T-helper 17 cell (primary cell): ENCODE measurements at places on chromosomes 6 and 20.
A peak's percentile ranks its signal among the peaks of the same experiment; 100 is the strongest.

DNA sequence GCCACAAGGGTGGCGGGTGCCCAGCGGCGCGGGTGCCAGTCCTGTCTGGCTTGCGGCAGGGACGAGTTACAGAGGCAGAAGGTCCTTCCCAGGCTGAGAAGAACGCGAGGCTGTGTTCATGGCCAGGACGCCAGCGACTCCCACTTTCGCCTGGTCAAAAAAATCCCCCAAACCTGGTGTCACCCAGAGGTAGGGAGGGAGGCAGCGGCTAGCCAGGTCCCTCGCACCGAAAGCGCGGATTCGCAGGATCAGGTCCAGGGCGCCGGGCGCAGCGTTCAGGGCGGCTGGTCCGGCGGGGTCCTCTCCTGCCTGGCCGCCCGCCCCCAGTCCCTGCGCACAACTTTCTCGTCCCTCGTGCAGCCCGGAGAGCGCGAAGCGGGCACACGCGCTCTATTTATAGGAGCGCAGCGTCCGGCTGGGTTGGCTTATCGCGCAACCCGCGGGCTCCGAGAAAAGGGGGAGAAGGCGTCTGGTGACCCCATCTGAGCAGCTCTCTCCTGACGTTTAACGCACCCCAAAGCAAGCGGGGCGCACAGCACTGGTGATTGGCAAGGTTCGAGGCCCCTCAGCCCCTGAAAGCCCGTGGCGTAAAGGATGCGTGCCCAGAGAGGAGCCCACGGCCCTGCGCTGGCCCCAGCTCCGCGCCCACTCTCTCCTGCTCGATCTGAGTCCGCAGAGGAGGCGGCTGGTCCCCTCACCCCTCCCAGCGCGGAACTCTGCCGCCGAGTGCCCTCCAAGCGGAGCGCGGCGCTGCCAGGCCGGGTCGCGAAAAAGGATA is 519 bp downstream of the CBLN4 start:
- DNase-seq = no peak

- no peak for DNase-seq
Measured at GRCh38 chr6:142440600-142441293, 138.9 kb downstream of the ADGRG6 start.

- DNase-seq = no peak
Measured at GRCh38 chr20:54139188-54139587, 34.6 kb downstream of the CYP24A1 start.

DNA sequence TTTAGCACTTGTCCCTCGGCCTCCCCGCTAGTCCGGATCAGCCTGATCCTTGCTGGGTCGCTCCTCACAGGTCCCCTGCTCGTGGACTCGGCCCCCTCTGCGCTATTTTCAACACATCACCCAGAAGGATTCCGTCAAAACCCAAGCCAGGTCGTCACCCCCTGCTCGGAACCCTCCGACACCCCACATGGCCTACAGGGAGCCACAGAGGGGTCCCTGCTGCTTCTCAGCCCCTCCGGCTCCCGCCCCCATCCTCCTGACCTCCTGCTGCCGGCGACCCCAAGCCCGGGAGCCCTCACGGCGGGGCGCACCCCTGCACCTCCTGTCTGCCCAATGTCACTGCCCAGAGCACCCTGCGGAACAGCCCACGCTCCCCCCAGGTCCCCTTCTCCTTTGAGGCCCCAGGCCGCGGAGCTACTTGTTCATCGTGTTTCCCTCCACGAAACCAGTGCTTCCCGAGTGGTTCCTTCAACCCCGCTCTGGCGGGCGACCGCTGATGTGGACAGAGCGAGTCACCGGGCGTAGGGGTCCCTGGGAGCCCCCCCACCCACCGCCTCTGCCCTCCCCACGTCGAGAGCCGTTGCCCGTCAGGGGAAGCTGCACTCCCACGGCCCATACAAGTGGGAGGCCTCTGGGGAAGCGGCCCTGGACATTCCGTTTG is 638 bp upstream of the MYL9 start:
- DNase-seq = no peak

- no peak for DNase-seq
Measured at GRCh38 chr20:56975838-56976237, 290.6 kb downstream of the BMP7 start.

DNA sequence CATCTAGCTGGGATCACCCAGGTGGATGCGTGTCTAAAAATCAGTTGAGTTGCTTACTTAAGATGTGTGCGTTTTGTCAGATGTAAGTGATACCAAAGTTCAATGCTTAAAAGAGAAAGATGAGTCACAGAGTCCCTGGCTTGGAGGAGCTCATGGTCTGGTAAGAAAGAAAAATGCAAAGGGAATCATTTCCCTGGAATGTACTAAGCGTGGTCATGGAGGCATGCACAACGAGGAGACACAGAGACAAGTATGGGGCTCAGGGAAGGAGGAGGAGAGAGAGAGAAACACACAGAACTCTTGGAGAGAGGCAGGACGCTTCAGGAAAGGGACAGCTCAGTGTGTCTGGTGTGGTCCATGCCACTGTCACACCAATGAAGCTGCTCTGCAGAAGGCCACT is 186.9 kb upstream of the GMDS start:
- DNase-seq = no peak

DNA sequence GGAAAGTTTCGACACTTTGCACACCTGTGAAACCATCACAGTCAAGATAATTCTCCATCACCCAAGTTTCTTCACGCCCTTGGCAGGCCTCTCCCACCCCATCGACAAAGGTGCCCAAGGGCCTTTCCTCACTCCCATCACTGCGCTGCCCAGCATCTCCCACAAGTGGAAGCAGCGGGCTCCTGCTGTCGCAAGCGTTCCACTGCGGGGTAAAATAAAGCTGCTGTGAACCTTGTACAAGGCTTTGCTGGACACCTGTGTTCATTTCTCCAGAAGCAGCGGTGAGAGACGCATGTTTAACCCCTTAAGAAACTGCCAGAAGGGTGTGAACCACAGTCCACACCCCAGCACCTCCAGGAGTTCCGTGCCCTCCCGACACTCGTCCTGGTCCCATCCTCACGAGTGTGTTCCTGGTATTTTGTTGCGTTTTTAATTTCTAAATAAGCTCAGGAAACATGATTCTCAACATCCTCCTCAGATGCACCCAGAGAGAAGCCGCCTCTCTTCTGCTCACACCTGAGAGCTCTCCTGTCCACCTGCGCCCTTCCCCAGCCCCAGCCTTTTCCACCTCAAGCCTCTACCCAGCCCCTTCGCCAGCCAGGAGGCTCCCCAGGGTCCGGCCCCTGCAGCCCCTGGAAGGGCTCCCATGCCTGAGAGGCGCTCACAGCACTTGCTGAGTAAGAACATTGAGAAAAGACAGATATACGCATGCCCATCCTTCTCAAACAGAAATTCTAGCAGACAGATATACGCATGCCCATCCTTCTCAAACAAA is 97.5 kb downstream of the TAF4 start:
- no peak for DNase-seq

DNA sequence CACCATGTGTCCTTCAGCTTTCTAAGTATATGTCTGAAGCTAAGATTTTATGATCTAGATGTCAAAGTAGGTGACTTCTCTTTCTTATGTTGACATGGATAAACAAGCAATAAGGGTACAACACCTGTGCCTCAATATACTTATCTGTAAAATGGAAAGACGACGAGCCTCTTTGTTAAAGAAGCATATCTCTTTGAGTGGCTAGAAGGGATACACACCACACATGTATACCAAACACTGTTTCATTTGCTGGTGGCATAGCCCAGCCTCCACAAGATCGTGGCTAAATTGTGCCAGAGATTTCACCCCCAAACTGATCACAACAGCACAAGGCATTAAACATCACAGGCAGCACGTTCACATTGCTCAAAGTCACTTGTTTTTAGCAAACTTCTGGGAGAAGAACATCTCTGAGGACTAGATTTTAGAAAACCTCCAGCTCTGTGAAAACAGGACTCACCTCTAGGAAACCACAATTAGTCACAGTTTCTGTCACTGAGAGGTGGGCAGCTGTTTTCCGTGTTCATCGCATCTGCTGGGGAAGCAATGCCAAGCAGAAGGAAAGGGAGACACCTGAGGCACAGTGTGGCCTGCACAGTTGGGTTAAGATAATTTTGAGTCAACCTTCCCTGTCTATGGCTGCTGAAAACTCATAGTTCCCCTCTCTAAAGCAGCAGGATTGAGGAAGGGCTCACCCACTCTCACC is 263.0 kb upstream of the PLCB4 start:
- DNase-seq = no peak

- no peak for DNase-seq
Measured at GRCh38 chr6:152386131-152386530, 251.0 kb downstream of the SYNE1 start.

- peak; percentile 92 for DNase-seq
Measured at GRCh38 chr20:63553251-63553932, 567 bp upstream of the FNDC11 start.

DNA sequence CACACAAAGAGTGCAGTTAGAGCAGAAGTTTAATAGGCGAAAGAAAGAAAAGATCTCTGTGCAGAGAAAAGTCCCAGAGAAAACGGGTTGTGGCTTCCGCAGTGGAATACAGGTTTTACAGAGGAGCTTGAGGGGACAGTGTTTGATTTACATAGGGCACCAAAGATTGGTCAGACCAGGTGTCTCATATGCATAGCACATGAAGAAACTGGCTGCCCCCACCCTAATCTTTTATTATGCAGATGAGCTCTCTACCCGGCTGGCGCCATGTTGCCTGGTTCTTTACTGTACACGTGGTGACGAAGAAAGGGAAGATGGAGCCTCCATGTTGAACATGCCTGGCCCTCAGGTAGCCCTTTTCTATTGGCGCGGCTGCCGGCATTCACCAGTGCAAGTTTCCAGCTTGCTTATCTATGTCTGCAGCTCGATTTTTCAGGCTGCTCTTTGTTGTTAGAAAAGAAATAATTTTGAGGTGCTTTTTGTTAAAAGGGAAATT is 47.4 kb downstream of the SLC35B3 start:
- no peak for DNase-seq

DNA sequence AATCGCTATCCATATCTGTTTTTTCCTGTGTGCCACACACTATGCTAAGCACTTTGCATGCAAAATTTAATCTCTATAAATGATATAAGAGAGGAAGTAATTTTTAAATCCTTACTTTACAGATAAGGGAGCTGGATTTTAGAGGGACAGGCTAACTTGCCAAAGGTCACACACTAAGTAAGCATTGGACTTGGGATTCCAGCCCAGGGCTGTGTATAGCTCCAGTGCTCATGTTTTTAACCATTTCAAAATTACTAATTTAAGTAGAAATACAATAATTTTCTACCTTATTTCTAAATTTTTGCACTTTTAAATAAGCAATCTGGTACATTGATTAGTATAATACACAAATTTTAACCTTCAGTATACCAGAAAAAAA is 144.6 kb downstream of the UST start:
- no peak for DNase-seq

GRCh38 chr20:58064411-58065010 is 163.9 kb downstream of the ANKRD60 start:
- DNase-seq = no peak

GRCh38 chr6:37182736-37183590 is 13.0 kb downstream of the PIM1 start:
- DNase-seq = peak; percentile 15

DNA sequence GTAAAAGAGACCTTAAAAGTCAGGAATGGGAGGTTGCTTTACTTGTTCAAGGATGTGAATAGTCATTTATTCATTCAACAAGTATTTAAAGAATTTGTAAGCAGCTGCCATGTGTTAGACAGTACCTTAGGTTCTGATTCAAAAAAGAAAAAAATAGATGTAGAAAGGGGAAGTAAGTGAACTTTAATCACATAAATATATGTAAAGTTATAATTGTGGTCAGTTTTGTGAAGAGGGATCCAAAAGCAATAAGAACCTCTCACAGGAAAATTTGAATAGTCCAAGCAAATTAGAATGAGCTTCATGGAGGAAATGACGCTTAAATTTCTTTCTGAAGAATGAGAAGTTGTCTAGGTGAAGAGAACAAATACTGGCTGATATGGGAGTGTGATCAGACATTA is 596.1 kb upstream of the CITED2 start:
- DNase-seq = no peak

- no peak for DNase-seq
Measured at GRCh38 chr6:48222241-48222640, 111.2 kb upstream of the PTCHD4 start.

DNA sequence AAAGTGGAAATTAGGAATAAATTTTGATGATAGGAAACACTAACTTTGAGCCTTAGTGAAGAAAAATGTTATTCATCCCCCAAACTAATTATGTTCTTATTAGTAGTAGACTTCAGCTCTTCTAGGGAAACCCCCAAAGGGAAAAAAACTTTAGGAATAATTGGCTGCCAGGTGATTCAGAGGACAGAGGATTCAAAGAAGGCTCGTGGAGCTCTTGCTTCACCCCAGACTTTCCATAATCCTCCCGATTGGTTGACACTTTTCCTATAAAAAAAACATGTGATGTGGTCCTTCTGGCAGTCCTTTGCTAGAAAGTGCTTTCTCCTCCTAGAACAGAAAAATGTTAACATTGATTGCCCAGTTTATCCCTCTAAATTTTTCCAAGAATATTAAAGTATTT is 5.6 kb upstream of the CCDC170 start:
- DNase-seq = no peak

DNA sequence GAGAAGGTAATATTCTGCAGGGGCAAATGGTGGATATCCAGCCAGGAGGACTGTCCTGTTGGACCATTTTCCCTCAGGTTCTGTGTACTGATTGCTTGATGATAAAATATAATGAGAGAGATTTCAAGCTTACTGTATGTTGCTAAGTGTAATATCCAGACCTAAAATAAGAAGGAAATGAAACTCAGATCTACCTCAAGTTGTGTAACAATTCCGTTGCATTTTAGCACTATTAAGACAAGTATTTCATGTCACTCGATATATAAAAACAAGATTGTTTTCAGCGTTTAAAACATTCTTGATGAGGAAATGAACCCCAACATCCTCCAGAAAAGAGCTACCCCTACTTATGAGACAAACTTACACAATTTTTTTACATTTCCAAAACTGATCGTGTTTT is 57.2 kb downstream of the RGS17 start:
- no peak for DNase-seq

DNA sequence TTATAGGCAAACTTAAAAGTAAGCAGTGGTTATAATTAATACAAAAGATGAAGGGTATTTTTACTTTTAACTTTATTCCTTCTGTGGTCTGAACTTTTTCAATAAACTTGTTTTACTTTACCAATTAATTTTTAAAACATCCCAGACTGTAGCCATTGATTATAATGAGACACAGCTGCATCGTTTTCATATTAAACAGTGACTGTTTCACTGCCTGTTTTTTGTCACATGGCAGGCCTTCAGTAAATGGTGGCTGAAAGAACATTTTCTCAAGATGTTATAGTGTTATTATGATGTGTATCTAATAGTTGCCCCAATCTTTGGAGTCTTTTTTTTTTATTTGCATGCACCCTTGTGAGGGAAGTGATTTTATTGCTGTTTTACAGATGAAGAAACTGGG is 95.1 kb downstream of the PLCB4 start:
- no peak for DNase-seq
